ENCODE measurements at places on chromosomes 3 and 15.

DNA sequence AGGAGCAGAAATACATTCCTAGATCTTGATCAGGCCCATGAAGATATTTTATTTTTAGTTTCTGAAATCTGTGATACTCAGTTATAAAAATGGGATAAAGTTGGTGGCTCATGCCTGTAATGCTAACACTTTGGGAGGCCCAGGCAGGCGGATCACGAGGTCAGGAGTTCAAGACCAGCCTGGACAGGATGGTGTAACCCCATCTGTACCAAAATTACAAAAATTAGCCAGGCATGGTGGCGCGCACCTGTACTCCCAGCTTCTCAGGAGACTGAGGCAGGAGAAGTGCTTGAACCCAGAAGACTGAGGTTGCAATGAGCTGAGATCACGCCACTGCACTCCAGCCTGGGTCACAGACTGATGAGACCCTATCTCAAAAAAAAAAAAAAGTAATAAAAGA is 105.5 kb downstream of the IL1RAP start:
- DNase-seq, result no peak

- DNase-seq, result no peak
Measured at GRCh38 chr15:27575521-27575920, 523.6 kb downstream of the OCA2 start.

DNA sequence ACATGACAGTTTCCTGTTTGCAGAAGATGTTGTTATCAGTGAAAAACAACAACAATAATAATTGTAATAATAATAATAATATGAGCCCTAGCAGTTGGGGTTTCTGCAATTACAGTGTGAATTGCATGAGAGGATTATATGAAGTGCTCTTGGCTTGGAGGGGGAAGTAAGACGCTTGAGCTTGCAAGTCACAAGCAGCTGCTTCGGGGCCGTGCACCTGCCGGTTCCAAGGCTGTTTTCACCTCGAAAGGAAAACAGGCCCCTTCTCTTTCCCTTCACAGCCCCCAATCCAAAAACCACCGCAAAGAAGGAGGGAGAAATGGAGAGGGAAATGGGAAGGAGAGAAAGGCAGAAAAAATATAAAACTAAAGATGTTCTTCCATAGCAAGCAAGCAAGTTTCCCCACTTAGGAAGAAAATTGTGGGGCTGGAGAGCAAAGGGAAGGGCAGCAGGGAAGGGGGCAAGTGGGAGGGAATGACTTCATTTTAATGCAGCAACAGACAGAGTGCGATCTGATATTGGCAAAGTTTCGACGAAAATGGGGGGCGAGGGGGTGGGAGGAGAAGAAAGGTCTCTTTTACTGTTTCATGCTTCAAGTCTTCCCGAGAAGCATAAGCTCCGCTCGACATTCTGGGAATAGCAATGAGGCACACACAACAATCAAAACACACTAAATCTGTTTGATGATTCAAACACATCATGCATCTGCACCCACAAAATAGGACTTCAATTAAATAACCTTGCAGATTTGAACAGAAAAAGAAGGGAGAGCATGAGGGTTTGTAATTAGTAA is 284.2 kb upstream of the ATP11B start:
- no peak for DNase-seq

DNA sequence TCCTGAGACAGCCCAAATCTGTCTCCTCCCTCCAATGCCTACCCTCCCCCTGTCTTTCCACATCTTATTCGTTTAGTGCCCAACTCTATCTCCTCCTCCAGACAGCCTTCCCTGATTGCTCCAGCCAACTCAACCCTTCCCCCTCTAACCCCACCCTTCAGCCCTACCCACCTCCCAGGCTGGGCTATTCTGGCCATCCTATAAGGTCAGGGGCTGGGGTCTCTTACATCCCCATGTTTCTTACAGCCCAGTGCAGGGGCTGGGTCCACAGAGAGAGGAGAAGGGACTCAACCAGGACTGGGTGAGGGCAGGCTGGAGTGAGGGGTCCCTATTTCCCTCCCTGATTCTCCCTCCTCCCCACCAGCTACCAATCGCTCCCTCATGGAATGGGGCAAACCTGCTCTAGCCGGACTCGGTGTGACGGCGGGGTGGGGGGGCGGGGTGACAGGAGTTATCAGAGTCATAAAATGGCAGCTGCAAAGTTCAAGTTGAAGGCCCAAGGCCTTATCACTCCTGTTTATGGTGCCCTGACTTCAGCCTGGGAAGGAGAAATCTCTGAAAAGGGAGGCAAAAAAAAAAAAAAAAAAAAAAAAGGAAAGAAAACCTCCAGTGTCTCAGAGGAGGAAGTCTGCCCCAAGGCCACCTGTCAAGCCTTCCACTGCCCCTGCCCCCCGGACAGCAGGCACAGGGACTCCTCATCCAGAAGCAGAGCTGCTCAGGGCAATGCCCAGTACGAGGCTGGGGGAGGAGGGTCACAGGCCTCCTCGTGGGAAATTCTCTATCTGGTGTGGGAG is 2.1 kb downstream of the VIPR1 start:
- DNase-seq, result no peak

- no peak for DNase-seq
Measured at GRCh38 chr3:18892047-18892446, 256.3 kb upstream of the KCNH8 start.

DNA sequence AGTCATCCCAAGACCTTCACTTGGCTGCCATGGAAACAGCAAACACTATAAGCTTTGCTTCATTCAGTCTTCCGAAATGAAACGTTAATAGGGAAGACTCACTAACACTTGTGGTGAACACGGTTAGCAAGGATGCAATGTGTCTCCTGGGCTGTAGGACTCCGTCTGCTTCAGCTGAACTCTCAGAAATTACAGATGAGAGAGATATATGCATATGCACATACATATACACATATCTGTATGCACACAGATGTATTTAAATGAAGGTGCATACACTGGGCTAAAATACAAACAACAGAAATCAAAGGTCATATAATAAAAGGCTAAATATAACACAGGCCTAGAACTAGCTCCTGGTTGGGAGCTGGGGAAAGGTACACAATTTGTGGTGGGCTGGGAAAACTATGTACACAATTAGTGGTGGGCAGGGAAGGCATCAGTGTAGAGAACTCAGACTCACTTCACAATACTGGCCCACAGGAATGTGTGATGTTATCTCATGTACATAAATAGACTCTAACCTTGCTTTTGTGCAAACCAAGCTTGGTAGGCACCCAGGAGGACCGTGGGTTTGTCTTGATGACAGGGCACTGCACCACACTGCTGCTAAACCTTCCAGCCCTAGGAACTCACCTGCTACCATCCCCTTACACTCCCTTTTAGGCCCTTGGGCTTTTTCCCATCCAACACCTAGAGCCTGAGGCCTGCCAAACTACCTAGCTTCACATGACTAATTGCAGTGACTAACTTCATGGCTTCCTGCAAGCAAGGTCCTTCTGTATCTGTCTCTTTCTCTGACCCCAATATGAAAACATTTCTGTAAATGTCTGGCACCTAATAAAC is 873.1 kb downstream of the NSUN3 start:
- no peak for DNase-seq

- DNase-seq, result no peak
Measured at GRCh38 chr3:20975188-20975651, 775.8 kb downstream of the ZNF385D start.

DNA sequence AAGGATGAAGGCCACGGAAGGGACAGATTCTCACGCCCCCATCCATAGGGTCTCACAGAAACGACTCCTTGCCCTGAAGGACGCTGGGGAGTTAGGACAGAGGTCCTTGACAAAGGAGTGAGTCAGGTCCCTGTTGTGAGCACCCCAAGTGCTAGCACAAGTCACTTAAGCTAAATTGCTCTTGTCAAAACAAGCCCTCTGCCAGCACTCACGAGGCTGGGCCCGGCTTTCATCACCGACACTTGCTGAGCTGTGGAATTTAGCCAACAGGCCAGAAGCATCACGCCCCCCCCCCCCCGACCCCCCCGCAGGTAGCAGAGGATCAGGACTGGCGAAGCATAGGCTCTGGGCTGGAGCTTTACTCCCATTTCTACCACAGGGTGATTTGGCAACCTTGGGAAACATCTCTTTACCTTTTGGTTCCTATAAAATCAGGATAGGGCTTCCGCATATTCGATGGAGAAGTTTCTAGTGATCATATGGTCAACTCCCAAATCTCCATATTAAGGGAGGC is 75.4 kb downstream of the ADCY5 start:
- no peak for DNase-seq

- no peak for DNase-seq
Measured at GRCh38 chr3:69297501-69297900, 88.4 kb downstream of the FRMD4B start.
